T-cell (primary cell): ENCODE measurements at places on chromosomes 13 and 19.

- DNase-seq = no peak
Observed at GRCh38 chr19:28297586-28298157, 915.3 kb downstream of the UQCRFS1 start.

GRCh38 chr13:104315606-104316005 lies 1249.4 kb upstream of the SLC10A2 start:
- DNase-seq = no peak

GRCh38 chr19:7099597-7099921 lies 30.1 kb downstream of the ZNF557 start:
- DNase-seq = no peak

GRCh38 chr13:75875450-75875849 lies 239.3 kb downstream of the LMO7 start:
- no peak for DNase-seq

DNA sequence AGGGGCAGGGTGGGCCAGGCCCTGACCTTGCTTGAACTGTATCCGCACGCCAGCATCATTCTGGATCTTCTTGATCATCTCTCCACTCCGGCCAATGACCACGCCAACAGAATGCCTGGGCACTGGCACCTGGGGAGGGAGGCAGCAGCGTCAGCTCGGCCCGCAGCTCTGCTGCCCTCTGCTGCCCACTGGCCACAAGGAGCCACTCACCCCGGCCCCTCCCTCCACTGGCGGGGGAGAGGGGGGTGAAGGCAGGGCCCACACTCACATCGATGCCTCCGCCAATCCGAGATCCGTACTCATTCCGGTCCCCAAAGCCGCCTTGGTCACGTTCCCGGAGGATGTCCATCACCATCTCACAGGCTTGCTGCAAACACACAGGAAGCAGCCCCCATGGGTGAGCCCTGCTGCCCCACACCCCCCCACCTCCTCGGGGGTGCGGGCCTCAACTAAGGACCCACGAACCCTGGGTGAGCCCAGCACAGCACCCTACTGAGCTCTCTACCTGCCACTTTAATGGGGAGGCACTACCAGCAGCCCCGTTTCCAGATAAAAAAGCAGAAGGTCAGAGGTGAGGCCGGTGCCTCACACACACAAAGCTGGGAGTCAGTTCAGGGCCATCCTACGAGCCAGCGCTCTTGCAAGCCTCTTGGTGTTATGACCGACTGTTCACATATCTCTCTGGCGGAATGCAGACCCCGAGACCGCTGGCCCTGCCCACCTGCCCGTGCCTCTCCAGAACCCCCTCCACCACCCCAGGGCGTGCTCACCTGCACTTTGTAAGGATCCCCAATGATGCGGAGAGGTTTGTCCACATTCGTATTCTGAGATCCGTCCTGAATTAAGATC lies 6.7 kb downstream of the KHSRP start:
- DNase-seq = no peak

GRCh38 chr19:46493236-46494145 lies 2.2 kb downstream of the PNMA8B start:
- peak; percentile 19 for DNase-seq

DNA sequence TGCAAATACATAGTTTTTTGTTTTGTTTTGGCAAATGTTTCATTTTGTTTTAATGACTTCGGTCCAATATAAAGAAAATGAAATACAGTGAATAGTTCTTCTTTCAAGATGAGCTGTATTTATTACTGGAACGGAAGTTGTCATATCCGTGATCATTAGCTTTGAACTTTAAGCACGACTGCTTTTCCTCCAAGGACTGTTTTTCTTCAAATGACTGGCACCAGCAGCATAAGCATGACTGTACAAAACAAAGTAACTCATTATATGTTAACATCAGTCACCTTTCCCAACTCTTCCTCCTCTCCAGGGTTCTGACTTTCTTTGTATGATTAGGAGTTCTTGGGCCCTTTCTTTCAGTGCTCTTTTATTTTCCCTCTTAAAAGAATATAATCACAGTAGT lies 20.5 kb downstream of the EDNRB start:
- no peak for DNase-seq
